Activated T-cell treated with anti-CD3 and anti-CD28 coated beads for 1 hour (primary cell): ENCODE measurements at places on chromosomes 7 and 10.

- no peak for DNase-seq
These were observed 2.6 kb downstream of the PRLHR start for GRCh38 chr10:118592675-118593330.

- DNase-seq, result no peak
These were observed 51.1 kb downstream of the ARMC3 start for GRCh38 chr10:22978918-22979317.

GRCh38 chr10:75929630-75930161, 498.3 kb downstream of the LRMDA start:
- no peak for DNase-seq

DNA sequence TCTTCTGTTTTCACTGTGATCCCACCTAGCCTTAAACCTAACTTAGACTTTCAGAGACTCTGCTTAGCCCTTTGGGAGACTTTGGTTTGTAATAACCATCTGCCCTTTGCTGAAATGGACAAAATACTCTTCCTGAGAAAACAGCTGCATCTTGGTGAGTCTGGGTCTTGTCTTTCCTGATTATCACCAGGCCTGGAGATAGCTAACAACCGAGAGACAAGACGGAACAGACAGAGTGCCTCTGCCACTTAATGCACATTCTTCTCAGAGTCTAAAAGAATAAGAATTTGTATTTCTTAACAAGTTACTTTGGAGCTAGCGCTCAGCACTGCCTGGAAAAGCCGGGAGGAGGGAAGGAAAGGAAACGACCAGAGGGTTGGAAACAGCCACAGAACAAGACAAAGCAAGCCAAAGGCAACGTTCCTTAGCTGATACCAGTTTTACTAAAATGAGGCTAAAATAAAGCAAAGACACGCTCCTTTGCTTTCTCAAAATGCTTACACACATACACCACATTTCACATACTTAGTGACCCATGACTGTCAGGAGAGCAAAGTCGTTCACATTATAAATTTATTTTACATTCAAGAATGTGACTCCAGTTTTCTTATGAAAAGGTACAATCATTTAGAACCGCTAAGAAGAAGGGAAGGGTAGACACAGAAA, 70.3 kb upstream of the DGKI start:
- DNase-seq, result no peak

GRCh38 chr10:19812976-19813375, 3.3 kb upstream of the PLXDC2 start:
- DNase-seq, result no peak

DNA sequence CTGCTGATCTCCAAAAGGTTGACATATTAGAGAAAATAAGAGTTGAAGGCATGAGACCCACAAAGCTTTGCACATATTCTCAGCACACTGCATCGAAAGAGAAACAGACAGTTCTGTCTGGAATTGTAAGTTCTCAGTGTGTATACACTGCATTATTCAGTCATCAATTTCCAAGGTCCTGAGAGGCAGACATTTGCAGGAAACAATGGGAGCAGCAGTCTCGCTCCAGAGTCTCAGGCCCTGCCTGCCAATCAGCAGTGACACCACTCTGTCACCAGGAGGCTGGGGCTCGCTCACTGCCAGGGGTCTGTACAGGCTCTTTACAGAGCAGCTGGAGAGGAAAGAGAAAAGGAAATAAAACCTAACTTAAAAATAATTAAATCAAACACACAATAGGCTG, 36.3 kb downstream of the JAZF1 start:
- DNase-seq, result no peak

DNA sequence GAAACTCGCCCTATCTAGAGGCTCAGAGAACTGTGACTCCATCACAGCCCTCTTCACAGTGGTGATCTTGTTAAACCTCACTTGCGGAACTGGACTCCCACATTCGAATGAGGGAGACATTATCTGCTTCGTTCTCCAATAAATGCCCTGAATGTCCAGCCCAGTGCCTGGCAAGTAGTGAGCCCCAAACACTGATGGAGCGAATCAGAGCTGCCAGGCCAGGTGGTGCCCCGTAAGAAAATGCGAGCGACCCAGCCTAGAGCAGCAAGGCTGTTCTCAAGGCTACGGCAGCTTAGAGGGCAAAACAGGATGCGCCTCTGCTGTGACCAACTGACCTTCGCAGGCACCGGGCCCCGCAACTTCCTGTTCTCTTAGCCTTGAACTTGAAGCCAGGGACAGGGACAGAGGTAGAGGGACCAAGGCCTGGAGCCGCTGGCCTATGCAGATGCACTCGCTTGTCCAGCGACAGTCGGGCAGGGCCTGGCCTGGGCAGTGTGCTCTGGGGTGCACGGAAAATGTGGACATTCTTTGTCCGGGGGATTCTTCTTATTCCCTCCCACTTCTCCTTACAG, 217.6 kb downstream of the TCERG1L start:
- DNase-seq, result no peak

- DNase-seq, result no peak
These were observed 69.0 kb downstream of the PRSS58 start for GRCh38 chr7:142188846-142189245.

DNA sequence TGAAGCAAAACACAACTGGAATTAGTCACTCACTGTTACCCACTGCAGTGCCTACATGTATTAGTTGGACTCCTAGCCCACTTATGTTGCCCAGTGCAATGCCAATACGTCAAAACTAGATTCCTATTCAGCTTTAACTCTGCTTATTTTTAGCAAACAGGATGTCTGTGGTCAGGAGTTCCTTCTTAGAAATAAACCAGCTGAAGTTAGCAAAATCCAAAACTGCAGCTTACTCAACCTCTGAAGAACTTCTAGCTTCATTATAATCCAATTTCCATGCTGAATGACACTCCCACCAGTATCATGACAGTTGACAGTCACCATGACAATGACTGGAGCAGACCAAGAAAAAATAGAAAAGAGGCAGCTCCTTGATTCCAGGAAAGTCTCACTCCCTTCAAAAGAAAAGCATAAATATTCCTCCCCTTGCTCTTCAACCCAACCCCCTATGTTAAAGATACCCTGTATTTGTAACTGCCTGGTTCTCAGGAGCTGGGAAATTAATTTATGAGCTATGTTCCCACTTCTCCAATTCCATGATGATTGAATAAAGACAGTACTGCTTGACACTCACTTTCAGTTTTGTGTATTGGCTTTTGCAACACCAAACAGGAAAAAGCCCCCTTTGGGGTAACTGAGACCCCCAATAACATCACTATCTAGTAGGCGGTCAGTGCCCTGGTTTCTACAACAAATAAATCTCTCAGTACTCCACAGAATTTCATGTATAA, 327.4 kb downstream of the SORCS1 start:
- no peak for DNase-seq

- DNase-seq, result no peak
These were observed 1.9 kb downstream of the ZYX start for GRCh38 chr7:143382791-143383641.

GRCh38 chr10:61964949-61965702, 63.6 kb downstream of the ARID5B start:
- DNase-seq, result no peak

GRCh38 chr7:157601530-157601929, 264.7 kb downstream of the DNAJB6 start:
- DNase-seq, result no peak

DNA sequence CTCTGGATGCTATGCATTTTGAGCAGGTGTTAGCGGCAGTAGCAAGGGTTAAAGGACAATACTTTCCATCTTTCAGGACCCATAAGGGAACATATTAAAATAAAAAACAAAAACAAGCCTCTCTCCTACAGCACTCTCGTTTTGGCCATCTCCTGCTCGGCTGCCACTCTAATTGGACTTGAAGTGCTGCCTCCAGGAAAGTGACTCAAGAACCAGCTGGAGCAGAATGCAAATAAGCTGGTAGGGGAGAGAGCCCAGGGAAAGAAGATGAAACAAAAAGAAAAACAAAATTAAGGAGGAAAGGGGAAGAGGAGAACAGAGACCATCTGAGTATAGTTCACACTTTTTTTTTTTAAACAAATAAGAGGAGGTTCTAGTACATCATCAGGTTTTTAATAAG, 65.6 kb downstream of the HBP1 start:
- no peak for DNase-seq

DNA sequence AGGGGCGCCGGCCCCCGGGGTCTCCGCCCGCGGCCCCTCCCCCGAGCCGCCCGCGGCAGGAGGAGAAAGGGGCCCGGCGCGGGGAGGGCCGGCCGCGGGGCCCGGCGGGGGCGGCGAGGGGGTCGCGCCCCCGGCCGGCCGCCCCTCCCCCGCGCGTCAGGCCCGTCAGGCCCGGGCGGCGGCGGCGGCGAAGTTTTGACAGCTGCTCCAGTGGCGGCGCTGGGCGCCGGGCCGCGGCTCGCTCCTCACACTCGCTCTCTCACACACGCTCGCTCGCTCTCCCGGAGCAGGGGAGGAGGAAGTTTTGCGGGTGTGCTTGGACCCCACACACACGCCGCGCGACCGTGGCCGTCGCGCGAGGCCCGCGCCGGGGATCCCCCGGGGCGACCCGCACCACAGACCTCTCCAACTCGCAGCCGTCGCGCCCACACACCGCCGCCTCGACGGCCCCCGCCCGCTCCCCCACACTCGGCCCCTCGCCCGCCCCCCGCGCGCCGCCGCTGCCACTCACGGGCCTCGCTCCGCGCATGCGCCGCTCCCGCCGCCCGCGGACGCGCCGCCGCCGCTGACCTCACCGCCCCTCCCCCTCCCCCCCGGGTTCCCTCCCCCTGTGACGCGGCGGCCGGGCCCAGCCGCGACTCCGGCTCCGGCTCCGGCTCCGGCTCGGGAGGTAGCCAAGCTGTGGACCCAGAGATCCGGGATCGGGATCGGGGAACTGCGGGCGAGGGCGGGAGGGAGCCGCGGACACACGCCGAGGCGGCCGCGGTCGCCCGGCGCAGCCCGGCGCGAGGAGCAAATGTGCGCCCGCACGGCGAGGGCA, 518 bp upstream of the KMT2C start:
- DNase-seq, result peak; percentile 85

DNA sequence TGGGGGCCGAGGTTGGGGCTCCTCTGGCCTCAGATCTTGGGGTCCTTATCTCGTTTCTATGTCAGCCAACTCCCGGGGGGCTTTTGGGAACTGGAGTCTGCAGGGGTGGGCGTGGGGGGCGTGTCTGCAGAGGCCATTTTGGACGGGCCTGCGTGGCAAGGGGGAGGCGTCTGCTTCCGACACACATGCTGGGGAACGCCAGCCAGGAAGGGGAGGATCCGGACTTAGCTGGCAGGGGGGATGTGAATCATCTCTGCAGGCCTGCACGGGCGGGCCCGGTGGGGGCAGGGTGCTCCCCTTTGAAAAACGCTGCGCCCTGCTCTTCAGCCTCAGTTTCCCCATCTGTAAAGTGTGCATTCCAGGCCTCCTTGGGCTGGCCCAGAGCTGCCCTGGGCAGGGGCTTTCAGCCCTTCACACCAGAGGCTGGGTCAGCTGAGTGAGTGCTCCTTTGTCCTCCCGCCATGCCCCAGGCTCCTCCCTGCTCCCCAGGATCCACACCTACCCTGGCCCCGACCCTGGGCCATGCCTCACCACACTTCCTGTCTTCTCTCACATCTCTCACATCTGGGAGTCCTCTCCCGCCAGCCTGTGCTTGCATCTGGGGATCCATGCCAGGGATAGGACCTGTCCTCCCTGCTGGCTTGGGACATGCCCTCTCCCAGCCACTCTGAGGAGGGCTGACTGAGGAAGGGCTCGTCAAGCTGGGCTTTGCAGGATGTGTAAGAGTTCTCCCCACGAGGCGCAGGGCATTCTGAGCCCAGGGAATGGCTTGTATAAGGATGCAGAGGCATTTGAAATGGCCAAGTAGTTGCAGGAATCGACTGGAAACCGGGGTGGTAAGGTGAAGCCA, 172.6 kb upstream of the TNRC18 start:
- peak; percentile 51 for DNase-seq

DNA sequence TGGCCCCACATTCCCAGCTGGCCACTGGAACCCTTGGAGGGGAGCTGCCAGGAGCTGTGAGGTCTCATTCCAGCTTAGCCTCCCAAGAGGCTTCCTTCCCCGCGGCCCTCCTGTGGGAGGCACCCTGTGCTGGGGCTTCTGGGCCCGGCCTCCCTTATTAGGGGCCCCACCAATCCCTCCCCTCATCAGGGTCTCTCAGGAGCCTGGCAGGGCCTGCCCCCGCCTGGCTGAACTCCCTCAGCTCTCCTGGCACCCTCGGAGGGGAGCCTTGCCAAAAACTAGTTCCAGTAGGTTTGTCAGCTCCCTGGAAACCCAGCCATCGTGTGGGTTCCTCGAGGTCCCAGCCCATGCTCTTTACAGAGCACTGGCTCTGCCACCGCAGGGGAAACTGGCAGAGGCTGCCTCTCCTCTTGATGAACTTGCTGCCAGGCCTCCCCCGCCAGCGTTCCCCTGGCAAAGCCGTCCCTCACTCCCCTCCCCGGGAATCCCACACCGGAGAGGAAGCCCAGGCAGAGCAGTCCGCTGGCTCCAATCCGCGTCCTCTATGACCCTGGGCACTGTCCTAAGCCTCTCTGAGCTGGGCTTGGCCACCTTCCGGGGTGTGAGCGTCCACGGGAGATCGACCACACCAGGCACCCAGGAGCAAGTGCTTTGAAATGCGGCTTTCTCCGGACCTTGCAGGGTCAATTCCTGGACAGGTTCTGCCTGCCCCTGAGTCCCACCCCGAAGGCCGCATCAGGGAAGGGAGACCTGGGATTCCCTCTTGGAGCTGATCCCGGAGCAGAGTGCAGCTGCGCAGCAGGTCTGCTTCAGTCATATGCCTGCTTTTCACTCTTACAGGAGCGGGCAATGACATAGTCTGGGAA, 139.8 kb downstream of the ARHGAP22 start:
- DNase-seq, result no peak

GRCh38 chr7:40057292-40057691, 77.1 kb downstream of the MPLKIP start:
- DNase-seq, result no peak

GRCh38 chr10:131071721-131072120, 239.8 kb downstream of the TCERG1L start:
- no peak for DNase-seq

- no peak for DNase-seq
These were observed 169.7 kb upstream of the RHEB start for GRCh38 chr7:151689196-151689971.

- no peak for DNase-seq
These were observed 86.2 kb downstream of the GPR85 start for GRCh38 chr7:113000316-113001020.

GRCh38 chr7:148688526-148688925, 10.2 kb upstream of the CUL1 start:
- DNase-seq, result no peak

DNA sequence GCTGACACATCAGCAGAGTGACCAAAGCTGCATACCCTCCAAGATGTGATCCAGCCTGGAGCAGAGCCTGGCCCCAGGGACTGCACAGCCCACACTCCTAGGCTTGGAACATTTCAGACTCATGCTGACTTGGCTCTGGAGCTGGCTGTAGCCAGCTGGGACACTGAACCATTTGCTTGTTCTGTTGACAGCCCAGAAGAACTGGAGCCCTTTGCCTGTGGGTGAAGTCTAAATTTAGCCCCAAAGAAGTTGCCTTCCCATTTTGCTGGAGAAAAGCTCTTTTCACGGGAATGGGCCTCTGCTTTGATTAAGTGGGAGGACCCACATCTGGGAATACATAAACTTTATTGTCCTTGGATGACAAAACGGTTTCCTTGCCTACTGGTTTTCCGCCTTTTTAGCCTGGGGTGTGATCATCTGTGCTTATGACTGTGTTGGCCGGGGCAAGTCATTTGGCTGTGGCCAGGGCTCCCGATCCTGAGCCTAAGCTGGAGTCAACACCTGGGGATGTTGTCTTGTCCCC, 186.2 kb upstream of the BMPER start:
- DNase-seq, result no peak
